ENCODE measurements at places on chromosomes 3 and 15.

DNA sequence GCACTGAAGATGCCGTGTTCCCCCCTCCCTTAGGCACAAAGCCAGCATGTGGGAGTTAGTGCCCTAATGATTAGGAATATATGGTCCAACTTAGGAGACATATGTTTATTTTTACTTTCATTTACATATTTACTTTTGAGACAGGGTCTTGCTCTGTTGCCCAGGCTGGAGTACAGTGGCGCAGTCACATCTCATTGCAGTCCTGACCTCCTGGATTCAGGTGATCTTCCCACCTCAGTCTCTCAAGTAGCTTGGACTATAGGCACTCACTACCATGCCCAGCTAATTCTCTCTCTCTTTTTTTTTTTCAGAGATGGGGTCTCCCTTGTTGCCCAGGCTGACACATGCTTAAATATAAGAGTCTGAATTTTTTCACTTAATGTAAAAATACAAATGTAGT lies 51.6 kb upstream of the TBC1D23 start:
- no peak for DNase-seq

- DNase-seq = no peak
Observed at GRCh38 chr15:71730277-71731144, 79.8 kb upstream of the NR2E3 start.

DNA sequence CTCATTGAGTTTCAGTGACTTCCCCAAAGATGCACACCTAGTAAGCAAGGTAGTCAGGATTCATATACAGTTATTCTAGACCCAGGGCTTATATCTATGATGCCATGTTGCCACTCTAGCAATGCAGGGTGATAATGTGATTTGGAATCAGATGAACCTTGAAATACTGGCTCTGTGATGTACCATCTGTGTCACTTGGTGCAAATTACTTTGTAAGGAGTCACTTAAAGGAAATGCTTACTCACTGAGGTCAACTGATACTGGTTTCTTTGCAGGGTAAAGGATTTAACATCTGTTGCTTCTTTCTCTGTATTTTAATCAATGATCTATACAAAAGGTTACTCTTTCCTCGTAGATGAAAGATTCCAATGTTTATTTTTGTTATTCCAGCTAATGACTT lies 10.8 kb downstream of the ASB14 start:
- peak; percentile 47 for DNase-seq

DNA sequence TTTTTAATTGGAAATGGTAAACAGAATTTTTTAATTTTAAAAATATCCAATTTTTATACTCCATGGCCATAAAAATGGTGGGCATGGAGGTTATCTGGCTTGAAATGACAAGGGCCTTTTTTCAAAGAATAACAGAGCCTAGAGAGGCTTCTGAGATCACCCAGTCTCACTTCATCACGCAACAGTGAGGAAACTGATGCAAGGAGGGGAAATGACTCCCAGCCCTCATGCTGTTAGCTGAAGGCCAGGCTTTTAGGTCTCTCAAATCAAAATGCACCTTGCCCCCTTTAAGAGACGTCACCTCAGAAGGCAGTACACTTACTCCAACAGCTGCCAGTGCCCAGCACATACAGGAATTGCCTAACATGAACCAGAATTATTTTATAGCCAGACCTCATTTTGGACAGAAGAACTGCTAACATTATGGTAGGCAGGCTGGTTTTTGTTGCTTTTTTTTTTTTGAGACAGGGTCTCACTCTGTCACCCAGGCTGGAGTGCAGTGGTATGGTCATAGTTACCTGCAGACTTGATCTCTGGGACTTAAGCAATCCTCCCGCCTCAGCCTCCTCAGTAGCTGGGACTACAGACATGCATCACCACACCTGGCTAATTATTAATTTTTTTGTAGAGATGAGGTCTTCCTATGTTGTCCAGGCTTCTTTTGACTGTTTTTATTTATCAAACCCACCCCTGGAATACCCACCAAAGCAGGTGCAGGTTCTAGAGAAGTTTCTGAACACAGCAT lies 9.1 kb downstream of the RAB43 start:
- no peak for DNase-seq

Data from foreskin keratinocyte (primary cell).